Sigmoid colon (tissue), 7 donors: ENCODE measurements at places on chromosomes 11 and 22. TPM values are rescaled to one million over a fixed set of nuclear protein-coding genes. Genes with fewer than 3 reads are reported as not detected.

The OR51B2 gene
- not detected for total RNA-seq

The POU2AF3 gene
- 3.9 TPM for total RNA-seq

GRCh38 chr22:30029512-30029911 is 50.8 kb upstream of the HORMAD2 start:
- no peak for DNase-seq

GRCh38 chr22:47696776-47697175 is 934.3 kb downstream of the TBC1D22A start:
- no peak for DNase-seq

- DNase-seq, result no peak
These were observed 17.7 kb downstream of the OR8D1 start for GRCh38 chr11:124296016-124296415.

- no peak for DNase-seq
These were observed 208.1 kb upstream of the NARS2 start for GRCh38 chr11:78782725-78783124.

DNA sequence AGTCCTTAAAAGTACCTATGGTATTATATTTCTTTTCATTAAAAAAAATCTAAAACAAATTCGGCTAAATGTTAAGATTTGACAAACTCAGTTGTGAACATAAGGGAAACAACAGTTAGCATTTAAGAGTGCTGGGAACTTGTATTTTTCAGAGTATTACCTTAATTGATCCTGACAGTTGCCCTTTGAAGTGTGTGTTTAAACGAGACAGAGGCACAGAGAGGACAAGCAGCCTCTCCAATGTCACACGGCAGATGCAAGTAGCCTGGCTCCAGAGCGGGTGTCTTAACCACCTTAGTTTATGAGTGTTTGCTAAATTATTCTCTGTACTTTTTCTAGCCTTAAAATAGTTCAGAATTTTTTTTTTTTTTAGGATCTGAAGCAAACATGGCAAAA is 80.9 kb downstream of the TIMP3 start:
- no peak for DNase-seq
